Esophagus muscularis mucosa (tissue), 4 donors: ENCODE measurements at places on chromosomes 4 and X. TPM values are rescaled to one million over a fixed set of nuclear protein-coding genes. Genes with fewer than 3 reads are reported as not detected.
A peak's percentile ranks its signal among the peaks of the same experiment; 100 is the strongest.

DNA sequence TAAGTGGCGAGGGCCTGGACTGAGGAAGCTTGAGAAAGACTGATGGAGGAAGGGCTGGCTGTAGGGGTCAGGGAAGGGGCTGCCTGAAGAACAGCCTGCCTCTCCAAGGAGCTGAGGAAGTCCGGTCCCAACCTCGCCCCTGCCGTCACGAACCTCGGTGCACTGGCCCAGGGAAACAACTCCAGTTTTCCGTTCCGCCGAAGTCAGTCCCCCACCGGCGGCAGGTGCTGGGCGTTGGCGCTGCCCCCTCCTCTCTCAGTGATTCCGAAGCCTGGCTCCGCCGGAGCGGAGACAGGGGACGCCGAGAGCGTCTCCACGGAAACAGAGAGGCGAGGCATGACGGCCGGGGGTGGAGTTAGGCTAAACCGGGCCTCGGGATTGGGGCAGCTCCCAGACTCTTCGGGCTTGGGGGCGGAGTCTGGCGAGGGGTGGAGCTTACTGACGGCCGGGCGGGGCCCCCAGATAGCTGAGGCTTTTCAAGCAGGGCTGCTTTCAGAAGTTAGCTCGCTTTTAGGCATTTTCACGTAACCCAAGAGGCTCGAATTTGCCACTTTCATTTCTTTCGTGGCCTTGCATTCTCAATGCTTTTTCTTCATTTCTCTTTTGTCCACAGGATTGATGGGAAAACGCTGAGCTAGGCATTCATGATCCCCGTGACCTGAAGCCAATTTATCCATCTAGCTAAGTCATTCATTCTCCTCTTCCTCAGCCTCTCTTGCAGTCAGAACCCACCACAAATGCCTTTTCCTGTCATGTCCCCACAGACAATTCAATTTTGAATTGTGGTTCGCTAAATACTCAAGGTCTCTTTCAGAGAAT is at the start of gene TTC29:
Gene TTC29 (minus strand): TSS at position 309 of the 819 bp plus-strand sequence. CDS start 5,969 bp downstream, outside the sequence.
- peak within 1 kb of the TSS; percentile 65 for H3K4me3 ChIP-seq
- no peak within 1 kb of the TSS for H3K27ac ChIP-seq
- H3K27me3 ChIP-seq, result no peaks in the 10 kb centered on the region

GRCh38 chrX:129718676-129719075 is 20.1 kb upstream of the XPNPEP2 start:
- H3K27ac ChIP-seq, result no peak overlapping the region
- H3K4me1 ChIP-seq, result no peaks in the 10 kb centered on the region
- DNase-seq, result no peak
- no peaks in the 10 kb centered on the region for H3K36me3 ChIP-seq

GRCh38 chrX:349702-350101 is 31.1 kb upstream of the GTPBP6 start:
- H3K27me3 ChIP-seq, result no peaks in the 10 kb centered on the region
- H3K27ac ChIP-seq, result no peak overlapping the region
- peaks cover 10% of the 10 kb centered on the region for H3K36me3 ChIP-seq
- DNase-seq, result no peak
- H3K4me1 ChIP-seq, result no peaks in the 10 kb centered on the region

GRCh38 chr4:77671051-77671450 is 65.4 kb downstream of the CXCL13 start:
- DNase-seq, result no peak
- no peaks in the 10 kb centered on the region for H3K36me3 ChIP-seq
- no peak overlapping the region for H3K4me3 ChIP-seq
- H3K27me3 ChIP-seq, result no peaks in the 10 kb centered on the region
- no peak overlapping the region for H3K27ac ChIP-seq

DNA sequence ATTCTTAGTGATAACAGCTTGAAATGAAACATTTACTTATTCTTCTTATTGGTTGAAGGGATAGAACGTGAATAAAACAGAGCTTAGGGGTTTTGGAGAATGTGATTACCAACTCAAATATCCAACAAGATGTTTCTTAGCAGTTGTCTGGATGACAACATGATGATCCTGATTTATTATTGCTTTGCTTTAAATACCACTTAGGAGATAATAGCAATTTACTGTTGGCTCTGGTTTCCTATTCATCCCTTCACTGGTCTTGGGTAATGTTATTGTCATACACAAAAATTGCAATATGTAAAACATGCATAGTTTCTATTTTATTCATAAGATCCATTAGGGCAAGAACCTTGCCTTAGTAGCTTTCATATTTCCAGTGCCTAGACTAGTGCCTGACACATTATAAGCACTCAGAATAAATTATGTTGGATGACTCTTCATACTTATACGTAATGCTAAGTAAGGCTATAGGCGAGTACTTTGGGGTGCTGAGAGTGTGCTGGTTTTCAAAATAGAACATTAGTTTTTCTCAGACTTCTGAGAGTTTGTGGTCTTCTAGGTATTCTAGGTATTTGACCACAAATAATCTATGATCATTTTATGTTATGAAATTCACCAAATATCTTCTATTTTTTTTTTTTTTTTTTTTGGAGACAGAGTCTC is 58.6 kb upstream of the PGRMC2 start:
- no peak for DNase-seq
- no peak overlapping the region for H3K4me3 ChIP-seq

GRCh38 chr4:85866508-85866907 is 391.6 kb downstream of the ARHGAP24 start:
- no peak for DNase-seq
- peaks cover 20% of the 10 kb centered on the region for H3K4me1 ChIP-seq
- no peak overlapping the region for H3K4me3 ChIP-seq
- H3K36me3 ChIP-seq, result no peaks in the 10 kb centered on the region
- H3K27me3 ChIP-seq, result no peaks in the 10 kb centered on the region

DNA sequence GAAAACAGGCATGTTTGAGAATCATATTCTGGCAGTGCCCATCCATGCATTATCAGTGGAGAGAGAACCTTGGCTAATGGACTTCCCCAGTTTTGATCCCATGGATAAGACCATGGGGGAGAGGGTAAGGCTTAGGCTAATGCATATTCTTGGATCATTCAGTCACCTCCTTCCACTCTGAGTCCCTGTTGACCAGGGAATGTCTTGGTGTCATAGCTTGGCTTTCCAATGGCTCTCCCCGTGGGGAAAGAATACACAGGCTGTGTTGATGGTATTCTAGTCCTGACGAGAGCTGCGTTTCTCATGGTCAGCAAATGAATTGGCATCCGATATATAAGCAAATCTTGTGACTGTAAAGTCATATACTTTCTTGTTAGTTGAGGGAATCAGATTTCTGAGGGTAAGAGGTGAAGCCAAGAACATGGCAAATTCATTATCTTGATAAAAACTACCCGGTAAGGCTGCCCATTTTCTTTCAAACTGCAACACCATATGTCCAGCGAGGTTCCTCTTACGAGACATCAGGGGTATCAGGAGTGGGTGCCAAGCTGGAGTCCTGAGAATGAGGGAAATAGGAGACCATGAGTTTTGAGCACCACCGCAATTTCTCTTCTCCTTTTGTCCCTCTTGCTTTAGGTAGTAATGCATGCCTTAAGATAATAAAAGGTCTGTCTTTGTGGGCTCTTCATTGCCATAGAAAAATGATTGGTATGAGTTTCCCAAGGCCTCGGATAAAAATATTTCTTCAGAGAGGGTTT is 18.0 kb downstream of the RHOH start:
- H3K4me1 ChIP-seq, result no peaks in the 10 kb centered on the region
- no peak for DNase-seq
- H3K27me3 ChIP-seq, result no peaks in the 10 kb centered on the region
- no peak overlapping the region for H3K27ac ChIP-seq

- no peaks in the 10 kb centered on the region for H3K27me3 ChIP-seq
- no peak for DNase-seq
- no peak overlapping the region for H3K4me3 ChIP-seq
- peaks cover 6% of the 10 kb centered on the region for H3K4me1 ChIP-seq
Observed at GRCh38 chr4:140367738-140368137, 5.7 kb upstream of the SCOC start.

- no peak for DNase-seq
- no peak overlapping the region for H3K27ac ChIP-seq
- no peak overlapping the region for H3K4me3 ChIP-seq
Observed at GRCh38 chr4:41267997-41268396, 11.3 kb downstream of the UCHL1 start.

GRCh38 chr4:106183551-106183950 is 132.5 kb downstream of the TBCK start:
- peaks cover 16% of the 10 kb centered on the region for H3K36me3 ChIP-seq
- H3K27me3 ChIP-seq, result no peaks in the 10 kb centered on the region
- no peak overlapping the region for H3K4me3 ChIP-seq
- DNase-seq, result no peak
- no peaks in the 10 kb centered on the region for H3K4me1 ChIP-seq

The MAOA gene
- total RNA-seq, result 299 TPM

DNA sequence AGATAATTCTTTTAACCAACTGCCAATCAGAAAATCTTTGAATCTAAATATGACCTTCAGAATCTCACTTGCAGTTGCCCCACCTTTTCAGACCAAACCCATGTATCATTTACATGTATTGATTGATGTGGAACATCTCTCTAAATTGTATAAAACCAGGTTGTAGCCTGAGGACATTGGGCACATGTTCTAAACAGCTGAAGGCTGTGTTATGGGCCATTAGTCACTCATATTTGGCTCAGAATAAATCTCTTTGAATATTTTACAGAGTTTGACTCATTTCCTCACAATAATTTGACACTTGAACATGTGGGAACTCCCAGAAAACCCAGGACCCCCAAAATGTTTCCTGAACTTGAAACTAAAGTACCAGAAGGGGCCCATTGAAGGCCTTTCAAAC is 58.7 kb downstream of the UGT2B10 start:
- H3K36me3 ChIP-seq, result no peaks in the 10 kb centered on the region
- H3K27ac ChIP-seq, result no peak overlapping the region
- no peaks in the 10 kb centered on the region for H3K27me3 ChIP-seq
- no peak for DNase-seq

DNA sequence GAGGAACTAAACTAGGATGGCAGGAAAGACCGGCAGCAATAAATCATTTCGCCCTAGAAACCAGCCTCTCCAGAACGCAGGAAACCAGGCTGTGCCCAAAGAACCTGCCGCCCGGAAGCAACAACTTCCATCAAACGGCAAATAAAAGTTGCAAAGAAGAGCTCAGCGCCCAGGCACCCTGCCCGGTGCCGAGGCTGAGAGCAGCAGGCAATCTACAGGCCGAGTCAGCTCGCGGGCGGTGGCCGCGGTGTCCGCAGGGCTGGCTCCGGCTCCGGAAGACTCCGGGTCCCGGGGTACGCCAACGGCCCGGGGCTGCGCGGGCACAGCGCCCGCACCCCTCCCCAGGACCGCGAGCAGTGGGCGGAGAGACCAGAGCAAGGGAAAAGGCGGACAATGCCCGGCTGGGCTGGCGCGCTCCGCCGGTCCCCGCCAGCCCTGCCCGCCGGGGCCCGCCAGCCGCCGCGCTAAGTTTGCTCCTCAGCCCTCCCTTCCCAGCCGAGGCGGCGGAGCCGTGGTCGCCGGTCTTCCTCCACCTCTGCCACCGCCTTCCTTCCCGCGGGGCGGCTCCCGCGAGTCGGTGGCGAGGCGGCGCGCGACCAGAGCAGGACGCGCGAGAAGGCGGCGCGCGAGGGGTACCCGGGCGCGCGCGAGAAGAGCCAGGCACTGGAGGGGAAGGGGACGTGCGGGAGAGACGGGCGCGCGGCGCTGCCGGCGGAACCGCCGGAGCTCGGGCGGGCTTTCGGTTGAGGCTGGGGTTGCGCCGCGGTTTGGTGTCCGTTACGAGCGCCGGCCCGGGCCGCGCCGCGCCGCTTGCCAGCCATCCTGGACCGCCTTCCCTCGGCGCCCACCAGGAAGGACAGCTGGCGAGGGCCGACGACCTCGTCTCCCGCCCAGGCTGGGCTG is 733 bp downstream of the FRYL start:
- no peaks in the 10 kb centered on the region for H3K36me3 ChIP-seq
- DNase-seq, result no peak
- H3K4me3 ChIP-seq, result peak overlapping the region; percentile 89
- peak overlapping the region; percentile 98 for H3K27ac ChIP-seq
- H3K4me1 ChIP-seq, result peaks cover 50% of the 10 kb centered on the region
- no peaks in the 10 kb centered on the region for H3K27me3 ChIP-seq

- H3K36me3 ChIP-seq, result no peaks in the 10 kb centered on the region
- no peak overlapping the region for H3K27ac ChIP-seq
- H3K4me1 ChIP-seq, result peaks cover 16% of the 10 kb centered on the region
- no peak overlapping the region for H3K4me3 ChIP-seq
- DNase-seq, result no peak
- H3K27me3 ChIP-seq, result no peaks in the 10 kb centered on the region
Observed at GRCh38 chrX:41471786-41472185, 24.6 kb downstream of the NYX start.

DNA sequence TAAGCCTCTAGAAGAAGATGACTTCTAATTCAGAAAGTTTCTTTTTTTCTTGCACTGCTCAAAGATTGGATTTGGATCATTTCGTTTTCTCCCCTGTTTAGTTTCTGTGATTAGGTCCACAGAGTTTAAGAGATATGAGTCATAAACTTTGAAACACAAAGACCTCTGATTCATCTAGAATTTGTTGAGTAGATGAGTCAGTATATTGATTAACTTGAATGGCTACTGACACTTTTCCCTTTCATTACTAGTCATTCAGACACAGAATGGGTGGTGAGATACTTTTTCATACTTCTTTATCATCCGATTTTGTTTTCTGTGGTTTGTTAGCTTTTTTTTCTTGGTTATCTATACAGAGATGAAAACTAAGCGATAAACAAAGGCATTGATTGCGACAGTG is 34.1 kb upstream of the AFF2 start:
- H3K27ac ChIP-seq, result no peak overlapping the region
- no peaks in the 10 kb centered on the region for H3K27me3 ChIP-seq
- no peaks in the 10 kb centered on the region for H3K36me3 ChIP-seq
- H3K4me3 ChIP-seq, result no peak overlapping the region

DNA sequence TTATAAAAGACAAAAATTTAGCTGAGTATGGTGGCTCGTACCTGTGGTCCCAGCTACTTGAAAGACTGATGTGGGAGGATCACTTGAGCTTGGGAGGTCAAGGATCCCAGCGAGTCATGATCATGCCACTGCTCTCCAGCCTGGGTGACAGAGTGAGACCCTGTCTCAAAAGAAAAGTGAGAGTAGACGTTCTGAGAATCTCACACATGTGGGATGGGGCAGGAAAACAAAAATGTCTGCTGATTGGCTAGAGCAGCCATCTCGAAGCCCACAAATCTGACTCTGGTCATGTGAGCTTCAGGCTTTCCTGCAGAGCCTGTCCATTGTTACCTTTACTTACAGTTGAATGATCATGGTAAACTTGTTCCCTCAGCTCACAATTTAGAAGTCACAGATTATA is 23.1 kb upstream of the SLC9A7 start:
- H3K4me1 ChIP-seq, result no peaks in the 10 kb centered on the region
- no peak overlapping the region for H3K4me3 ChIP-seq
- H3K36me3 ChIP-seq, result no peaks in the 10 kb centered on the region
- no peak for DNase-seq
- no peaks in the 10 kb centered on the region for H3K27me3 ChIP-seq
- no peak overlapping the region for H3K27ac ChIP-seq

DNA sequence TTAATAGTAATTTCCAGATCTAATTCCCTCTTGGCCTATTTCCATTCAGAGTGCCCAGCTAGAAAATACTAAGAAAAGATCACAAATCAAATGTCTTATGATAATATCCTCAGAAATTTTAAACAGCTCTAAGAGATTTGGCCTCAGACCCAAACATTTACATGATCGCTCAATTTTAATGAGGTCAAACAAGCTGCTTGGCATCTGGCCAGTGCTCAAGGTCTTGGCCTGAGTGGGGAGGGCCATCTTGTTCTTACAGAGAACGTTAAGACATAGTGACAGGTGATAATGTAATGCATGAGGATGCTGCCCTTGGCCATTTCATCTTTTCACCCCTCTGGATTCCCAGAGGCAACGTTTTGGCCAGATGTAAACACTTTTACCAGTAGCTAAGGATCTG is 159.2 kb upstream of the SLC7A11 start:
- H3K27me3 ChIP-seq, result no peaks in the 10 kb centered on the region
- H3K4me1 ChIP-seq, result peaks cover 13% of the 10 kb centered on the region
- DNase-seq, result no peak
- no peaks in the 10 kb centered on the region for H3K36me3 ChIP-seq
- H3K4me3 ChIP-seq, result no peak overlapping the region

The ZCCHC18 gene
- 4.6 TPM for total RNA-seq
